ENCODE measurements at places on chromosomes 4 and X. TPM values are rescaled to one million over a fixed set of nuclear protein-coding genes. Genes with fewer than 3 reads are reported as not detected.

Gene FAM47E
- 0.52 TPM for total RNA-seq

Gene NPNT
- 74.1 TPM for total RNA-seq

Gene HHIP
- 8.4 TPM for total RNA-seq

Gene TCEAL2
- not detected for total RNA-seq

Gene GABRQ
- 0.52 TPM for total RNA-seq

Gene ENOX2
- 11.5 TPM for total RNA-seq

Gene ALAS2
- 301 TPM for total RNA-seq

Gene GRK4
- 12.5 TPM for total RNA-seq

Gene IL21
- not detected for total RNA-seq

Gene GPRIN3
- total RNA-seq: 3.7 TPM

Gene CXorf65
- not detected for total RNA-seq

Gene HSFX1
- total RNA-seq: under 0.01 TPM

Gene ERAS
- total RNA-seq: not detected

Gene NR3C2
- 16.7 TPM for total RNA-seq

Gene TACC3
- 3.7 TPM for total RNA-seq

Gene NEK1
- 16.7 TPM for total RNA-seq

Gene AGTR2
- total RNA-seq: 40.2 TPM

Gene MAGEC3
- not detected for total RNA-seq

Gene EREG
- total RNA-seq: not detected

Gene TXK
- total RNA-seq: 0.52 TPM

Gene CSAG1
- total RNA-seq: not detected

Gene ATOH1
- not detected for total RNA-seq

Gene ARR3
- not detected for total RNA-seq

Gene ARHGAP24
- total RNA-seq: 61.1 TPM

Gene ARHGAP6
- 8.4 TPM for total RNA-seq

Gene KIF4A
- total RNA-seq: 3.7 TPM

Gene CXCL10
- total RNA-seq: 4.7 TPM

Gene CCDC120
- total RNA-seq: 0.52 TPM

Gene MAOB
- total RNA-seq: 1.0 TPM

Gene BCAP31
- 83.0 TPM for total RNA-seq

Gene PFKFB1
- total RNA-seq: not detected

Gene PNMA6F
- not detected for total RNA-seq

Gene GYPB
- total RNA-seq: 30.3 TPM

Gene USP17L10
- not detected for total RNA-seq

Gene RXFP1
- total RNA-seq: 0.52 TPM

Gene GAB3
- total RNA-seq: 5.7 TPM

Gene SPANXD
- total RNA-seq: not detected

Gene SH3BP2
- 7.8 TPM for total RNA-seq
